Iris pigment epithelial cell (primary cell): ENCODE measurements at places on chromosomes 13 and 19.

- no peak for DNase-seq
Measured at GRCh38 chr13:66640231-66640630, 589.9 kb downstream of the PCDH9 start.

DNA sequence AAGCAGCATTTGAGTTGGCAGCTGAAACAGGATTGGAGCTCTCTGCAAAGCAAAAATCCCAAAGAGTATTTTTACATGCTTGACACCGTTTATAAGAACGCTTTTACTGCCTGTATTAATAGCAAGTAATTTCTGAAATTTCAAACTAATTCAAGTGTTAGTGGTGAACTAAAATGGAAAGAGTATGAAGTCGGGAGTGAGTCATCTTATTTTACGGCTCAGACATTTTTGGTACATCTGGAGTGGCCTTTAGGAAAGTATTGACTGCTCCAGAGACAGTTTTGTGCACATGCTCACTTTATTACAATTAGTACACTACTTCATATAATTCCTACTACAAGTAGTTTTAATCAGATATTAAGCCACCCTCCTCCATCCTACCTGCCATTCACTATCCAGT is 167.4 kb downstream of the SLITRK6 start:
- DNase-seq: no peak

DNA sequence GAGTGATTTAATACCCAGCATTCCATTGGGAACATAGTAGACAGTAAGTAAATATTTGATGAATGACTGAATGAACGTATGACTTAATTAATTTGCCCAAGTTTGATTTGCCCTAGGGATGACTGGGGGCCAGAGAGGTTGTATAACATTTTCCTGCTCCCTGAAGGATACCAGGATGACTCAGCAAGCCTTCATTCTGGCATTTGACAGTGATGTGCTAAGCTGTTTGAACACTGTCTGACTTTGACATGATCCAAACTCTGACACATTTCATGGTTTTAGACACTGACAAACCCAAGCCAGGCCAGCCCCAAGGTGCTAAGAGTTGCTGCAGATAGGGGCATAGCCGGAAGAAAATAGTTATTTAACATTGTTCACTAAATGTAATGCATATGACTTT is 53.4 kb upstream of the KLF12 start:
- peak; percentile 53 for DNase-seq

DNA sequence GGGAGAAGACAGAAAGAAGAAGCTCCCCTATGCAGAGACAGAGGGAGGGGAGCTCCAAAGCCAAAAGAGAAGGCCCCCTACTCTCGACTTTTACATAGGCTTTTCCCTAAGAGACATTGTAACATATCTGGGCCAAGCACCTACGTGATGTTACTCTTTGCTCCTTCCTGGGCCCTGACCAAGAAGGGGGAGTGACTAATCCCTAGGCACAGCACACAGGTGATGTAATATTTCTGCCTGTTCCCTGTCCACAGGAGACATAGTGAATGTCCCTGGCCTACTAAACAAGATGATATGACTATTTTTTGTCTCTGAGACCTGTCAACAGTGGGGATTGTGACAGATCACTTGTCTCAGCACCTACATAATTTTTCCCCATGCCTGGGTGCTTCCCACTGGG is 15.9 kb upstream of the ZNF254 start:
- no peak for DNase-seq

GRCh38 chr13:38002606-38003005 is 133.0 kb upstream of the TRPC4 start:
- no peak for DNase-seq

- DNase-seq: no peak
Measured at GRCh38 chr19:4930664-4931063, 21.4 kb downstream of the UHRF1 start.

DNA sequence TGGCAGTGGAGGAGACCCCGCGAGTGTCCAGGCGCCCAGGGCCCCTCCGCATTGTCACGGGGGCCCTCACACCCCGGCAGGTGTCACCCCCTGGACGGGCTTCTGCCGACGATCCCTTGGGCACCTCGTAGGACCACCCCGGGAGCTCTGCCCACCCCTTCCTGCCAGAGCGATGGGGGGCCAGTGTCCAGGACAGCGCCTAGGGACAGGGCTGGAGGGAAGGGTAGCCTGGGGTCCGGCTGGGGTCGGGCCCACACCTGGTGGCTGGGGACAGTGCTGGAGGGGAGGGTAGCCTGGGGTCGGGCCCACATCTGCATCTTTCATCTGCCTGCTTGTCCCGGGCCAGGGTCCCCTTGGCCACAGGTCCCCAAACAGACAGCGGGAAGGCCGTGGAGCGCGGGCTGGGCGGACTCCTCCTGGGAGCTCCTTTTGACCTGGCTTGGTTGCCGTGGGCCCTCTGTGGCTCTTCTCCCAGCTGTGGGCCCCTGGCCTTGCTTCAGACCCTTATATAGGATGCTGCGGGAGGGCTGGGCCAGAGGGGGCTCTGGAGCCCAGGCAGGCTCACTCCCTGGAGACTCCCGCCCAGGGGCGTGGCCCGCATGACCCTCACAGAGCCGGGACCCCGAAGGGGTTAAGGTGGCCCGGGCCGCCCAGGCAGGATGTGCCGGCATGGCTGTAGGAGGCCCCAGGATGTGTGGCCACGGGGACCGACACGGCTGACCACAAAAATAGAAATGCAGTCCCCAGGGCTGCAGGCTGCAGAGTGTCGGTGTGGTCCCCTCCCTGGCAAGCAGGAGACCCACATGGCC is 74.1 kb upstream of the MCF2L start:
- DNase-seq: no peak

DNA sequence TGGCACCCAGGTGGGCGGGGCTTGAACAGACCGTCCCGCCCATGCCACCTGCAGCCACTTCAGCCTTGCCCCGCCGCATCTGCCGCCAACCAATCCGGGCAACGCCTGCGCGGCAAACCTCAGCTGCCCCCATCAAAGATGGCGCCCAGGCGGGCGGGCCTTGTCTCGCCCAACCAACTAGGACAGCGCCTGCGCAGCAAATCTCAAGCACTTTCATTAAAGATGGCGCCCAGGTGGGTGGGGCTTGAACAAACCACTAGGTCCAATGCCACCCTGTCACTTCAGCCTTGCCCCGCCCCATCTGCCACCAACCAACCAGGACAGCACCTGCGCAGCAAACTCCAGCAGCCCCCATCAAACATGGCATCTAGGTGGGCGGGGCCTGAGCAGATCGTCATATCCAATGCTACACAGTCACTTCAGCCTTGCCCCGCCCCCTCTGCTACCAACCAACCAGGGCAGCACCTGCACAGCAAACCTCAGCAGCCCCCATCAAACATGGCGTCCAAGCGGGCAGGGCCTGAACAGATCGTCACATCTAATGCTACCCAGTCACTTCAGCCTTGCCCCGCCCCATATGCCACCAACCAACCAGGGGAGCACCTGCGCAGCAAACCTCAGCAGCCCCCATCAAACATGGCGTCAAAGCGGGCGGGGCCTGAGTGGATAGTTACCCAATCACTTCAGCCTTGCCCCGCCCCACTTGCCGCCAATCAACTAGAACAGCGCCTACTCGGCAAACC is 1.4 kb downstream of the PEG3 start:
- DNase-seq: peak; percentile 71

- no peak for DNase-seq
Measured at GRCh38 chr19:15643387-15643786, 2.7 kb downstream of the CYP4F3 start.

DNA sequence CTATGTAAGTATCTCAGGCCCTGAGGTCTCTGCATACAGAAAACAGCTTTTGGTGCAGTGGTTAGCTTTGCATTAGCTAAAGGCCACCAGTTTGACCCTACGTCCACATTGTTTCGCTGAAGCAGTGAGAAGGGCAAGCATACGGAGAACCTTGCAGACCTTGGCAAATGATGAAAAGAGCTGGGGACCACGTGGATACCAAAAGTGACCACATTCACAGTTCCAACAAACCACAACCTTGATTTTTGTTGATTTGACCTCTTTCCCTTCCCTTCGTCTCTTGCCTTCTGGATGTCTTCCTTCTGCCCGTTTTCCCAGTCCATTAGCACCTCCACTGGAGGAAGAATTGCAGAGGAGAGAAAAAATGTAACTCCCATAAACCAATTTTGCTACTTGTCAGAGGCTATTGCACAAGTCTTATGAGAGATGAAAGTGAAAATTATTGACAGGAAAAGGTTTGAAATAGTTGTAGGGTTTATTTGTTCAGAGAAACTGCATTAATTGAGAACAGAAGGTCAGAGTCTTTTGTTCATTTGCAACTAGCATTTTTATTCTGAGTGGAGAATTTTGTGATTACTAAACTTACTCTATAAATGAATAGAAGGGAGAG is 293.9 kb upstream of the HTR2A start:
- DNase-seq: peak; percentile 31

GRCh38 chr19:45424191-45425058 is 708 bp upstream of the ERCC1 start:
- DNase-seq: peak; percentile 96

DNA sequence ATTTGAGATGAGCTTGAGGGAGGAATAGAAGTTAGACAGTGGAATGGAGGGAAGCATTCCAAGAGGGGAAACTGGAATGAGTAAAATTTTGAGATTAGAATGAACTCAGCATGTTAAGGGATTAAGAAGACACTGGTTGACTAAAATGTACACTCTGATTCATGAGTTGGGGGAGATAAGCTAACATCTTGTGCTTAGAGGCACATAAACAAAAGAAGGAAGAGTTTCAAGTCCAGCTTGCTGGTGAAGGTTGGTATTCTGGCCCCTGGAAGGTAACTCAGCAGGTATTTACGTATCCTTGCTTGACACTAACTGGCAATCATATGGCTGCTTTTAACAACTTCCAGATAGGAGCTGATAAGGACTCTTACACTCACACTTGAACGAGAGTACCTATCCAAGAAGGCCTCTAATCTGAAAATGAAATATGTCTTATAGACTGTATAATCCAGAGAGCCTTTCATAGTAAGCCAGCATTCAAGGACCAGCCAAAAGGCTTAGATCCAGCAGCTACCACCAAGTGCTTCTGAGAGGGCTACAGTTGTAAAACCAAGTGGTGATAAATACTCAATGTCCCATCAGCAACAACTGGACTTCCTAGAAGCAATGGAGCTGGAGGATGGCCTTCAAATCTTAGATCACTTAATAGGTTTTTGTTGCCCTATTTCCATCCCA is 149.7 kb upstream of the SERP2 start:
- DNase-seq: no peak

DNA sequence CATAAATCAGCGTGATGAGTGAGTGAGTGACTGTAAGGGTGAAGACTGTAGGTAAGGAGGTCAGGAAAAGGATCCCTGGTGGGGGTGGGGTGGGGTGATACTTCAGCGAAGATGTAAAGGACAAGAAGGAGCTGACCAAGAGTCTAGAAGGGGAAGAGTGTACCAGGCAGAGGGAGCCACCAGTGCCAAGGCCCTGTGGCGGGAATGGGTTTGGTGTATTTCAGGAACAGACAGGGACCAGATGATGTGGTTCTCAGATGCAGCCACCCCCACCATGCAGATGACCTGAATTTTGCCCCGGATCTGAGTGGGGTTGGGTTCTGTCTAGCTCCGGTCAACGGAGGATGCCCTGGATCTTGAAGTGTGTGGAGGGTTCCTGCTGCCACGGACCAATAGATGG is 30.1 kb upstream of the SLC7A10 start:
- no peak for DNase-seq

- peak; percentile 65 for DNase-seq
Measured at GRCh38 chr19:12779162-12779993, 4.0 kb upstream of the HOOK2 start.

DNA sequence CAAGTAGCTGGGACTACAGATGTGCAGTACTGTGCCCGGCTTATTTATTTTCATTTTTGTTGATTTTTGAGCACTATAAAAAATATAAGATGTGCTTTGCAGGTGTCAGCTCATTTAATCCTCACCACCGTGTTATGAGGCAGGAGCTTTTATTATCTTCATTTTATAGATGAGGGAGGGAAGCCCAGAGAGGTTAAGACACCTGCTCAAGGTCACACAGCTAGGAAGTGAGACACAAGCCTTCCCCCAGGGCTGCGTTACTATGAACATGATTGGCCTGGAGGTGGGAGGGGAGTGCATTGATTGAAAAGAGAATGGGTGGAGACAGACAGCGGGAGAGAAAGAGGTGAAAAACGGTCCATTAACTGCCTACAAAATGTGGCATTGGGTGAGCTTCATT is 7.2 kb downstream of the ANKRD24 start:
- no peak for DNase-seq

DNA sequence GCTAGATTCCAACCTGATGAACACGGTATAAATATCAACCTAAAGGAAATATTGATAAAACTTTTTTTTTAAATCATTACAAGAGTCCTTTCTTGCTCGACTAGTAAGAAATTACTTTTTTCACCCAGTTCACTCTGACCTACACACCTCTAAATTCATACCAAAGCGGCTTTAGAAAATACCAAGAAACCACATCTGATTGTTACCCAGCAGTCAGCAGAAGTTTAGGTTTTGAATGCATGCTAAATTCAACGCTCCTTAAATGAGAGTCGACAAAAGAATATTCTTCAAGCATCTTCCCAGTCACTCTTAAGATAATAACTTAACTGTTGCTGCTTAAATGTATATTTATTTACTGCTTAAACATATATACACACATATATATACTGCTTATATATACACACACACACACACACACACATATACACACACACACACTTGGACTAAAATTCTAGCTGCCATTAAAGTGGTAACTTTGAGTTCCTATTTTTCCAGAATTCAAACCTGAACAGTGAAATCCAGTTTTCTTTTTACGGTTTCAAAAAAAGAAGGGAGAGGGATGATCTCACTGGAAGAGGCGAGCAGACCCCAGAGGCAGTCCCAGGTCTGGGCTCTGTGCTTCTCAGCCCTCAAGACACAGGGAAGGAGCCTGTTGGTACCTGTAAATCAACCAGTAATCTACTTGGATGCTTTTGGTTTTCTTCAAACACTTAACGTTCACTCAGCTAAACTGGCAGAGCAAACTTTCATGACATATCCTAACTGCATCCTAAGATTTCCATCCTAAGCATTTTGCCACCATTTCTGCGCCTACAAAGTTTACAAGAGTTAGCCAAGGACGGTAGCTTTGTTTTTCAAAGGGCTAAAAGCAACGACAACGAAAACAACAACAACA is 1.7 kb downstream of the STK24 start:
- DNase-seq: peak; percentile 56

GRCh38 chr13:84821261-84821660 is 939.0 kb upstream of the SLITRK1 start:
- peak; percentile 1 for DNase-seq

GRCh38 chr19:49972841-49973240 is 11.9 kb upstream of the SIGLEC11 start:
- no peak for DNase-seq

- DNase-seq: peak; percentile 62
Measured at GRCh38 chr19:54029930-54030490, 33.7 kb downstream of the VSTM1 start.
